Colonic mucosa (tissue), 4 donors: ENCODE measurements at places on chromosomes 16 and 17. TPM values are rescaled to one million over a fixed set of nuclear protein-coding genes. Genes with fewer than 3 reads are reported as not detected.

DNA sequence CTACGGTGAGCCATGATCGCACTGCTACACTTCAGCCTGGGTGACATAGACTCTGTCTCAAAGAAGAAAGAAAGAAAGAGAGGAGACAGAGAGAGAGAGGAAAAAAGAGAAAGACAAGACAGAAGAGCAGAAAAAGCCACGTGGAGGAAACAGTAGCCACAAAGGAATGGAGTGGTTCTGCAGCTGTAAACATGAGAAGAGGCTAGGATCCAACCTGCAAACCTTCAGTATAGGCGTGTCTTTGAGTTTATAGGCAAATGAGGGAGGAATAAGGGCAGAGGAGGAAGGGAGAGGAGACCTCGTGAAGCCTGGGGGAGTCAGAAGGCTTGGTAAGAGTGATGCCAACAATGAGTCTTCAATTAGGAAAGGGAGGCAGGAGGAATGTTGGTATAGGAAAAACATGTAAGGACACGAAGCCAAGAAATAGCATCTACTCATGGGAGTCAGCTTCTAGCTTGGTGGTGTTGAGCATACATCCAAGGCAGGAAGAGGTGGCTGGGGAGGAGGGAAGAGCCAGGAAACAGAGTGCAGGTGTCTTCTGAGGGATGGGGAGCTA, 3.9 kb downstream of the MED9 start:
- no peak for DNase-seq
- no peaks in the 10 kb centered on the region for H3K27me3 ChIP-seq
- H3K27ac ChIP-seq: no peak overlapping the region
- H3K4me3 ChIP-seq: no peak overlapping the region

- no peak for DNase-seq
- no peaks in the 10 kb centered on the region for H3K4me1 ChIP-seq
- H3K27ac ChIP-seq: no peak overlapping the region
- H3K4me3 ChIP-seq: no peak overlapping the region
- H3K27me3 ChIP-seq: peaks cover 1% of the 10 kb centered on the region
Measured at GRCh38 chr17:4576729-4577322, 7.5 kb upstream of the SMTNL2 start.

- H3K27me3 ChIP-seq: no peaks in the 10 kb centered on the region
- no peak overlapping the region for H3K4me3 ChIP-seq
- no peak overlapping the region for H3K27ac ChIP-seq
- no peaks in the 10 kb centered on the region for H3K4me1 ChIP-seq
Measured at GRCh38 chr17:31051506-31051905, 43.3 kb upstream of the NF1 start.

DNA sequence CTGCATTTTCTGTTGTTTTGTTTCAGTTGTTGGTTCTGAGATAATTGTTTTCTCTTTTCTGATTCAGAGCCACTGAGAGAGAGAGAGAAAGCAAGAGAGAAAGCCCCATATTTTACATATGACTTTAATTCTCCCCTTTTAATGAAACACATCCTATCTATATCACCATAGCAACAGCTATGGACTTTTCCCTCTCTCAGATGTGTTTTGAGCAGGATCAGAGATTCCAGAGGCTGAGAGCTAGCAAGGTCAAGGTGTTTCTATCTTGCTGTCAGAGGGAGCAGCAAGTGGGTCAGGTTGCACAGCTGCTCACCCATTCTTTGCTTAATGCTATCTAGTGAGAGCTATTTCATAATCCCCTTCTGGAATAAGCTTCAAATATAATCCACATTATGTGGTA, 415.9 kb downstream of the CA10 start:
- no peak for DNase-seq
- H3K36me3 ChIP-seq: no peaks in the 10 kb centered on the region
- no peaks in the 10 kb centered on the region for H3K27me3 ChIP-seq

USP32 gene
- 52.1 TPM for total RNA-seq

DNA sequence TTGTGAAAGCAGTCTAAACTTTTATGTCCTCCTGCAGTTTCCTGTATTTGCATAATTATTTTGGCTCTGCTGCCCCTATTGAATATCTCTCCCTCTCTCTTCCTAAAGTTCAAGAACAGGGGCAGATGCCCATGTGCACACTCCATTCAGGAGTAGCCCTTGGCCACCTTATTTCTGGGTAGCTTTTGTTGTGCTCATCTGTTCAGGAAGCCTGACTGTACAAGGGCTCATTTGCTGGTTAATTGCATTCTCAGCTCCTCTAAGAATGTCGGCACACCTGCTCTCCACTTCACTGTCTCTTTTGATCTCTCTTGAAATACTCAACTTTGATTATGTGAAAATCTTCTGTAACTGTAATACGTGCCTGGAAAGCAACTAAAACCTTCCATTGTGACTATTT, 1378.8 kb upstream of the CDH8 start:
- H3K27ac ChIP-seq: no peak overlapping the region
- no peaks in the 10 kb centered on the region for H3K4me1 ChIP-seq
- DNase-seq: no peak
- H3K36me3 ChIP-seq: no peaks in the 10 kb centered on the region

- no peak for DNase-seq
- H3K4me1 ChIP-seq: peaks cover 5% of the 10 kb centered on the region
- no peak overlapping the region for H3K4me3 ChIP-seq
- no peaks in the 10 kb centered on the region for H3K27me3 ChIP-seq
- no peak overlapping the region for H3K27ac ChIP-seq
Measured at GRCh38 chr17:19541445-19541844, 7.8 kb downstream of the SLC47A1 start.

DNA sequence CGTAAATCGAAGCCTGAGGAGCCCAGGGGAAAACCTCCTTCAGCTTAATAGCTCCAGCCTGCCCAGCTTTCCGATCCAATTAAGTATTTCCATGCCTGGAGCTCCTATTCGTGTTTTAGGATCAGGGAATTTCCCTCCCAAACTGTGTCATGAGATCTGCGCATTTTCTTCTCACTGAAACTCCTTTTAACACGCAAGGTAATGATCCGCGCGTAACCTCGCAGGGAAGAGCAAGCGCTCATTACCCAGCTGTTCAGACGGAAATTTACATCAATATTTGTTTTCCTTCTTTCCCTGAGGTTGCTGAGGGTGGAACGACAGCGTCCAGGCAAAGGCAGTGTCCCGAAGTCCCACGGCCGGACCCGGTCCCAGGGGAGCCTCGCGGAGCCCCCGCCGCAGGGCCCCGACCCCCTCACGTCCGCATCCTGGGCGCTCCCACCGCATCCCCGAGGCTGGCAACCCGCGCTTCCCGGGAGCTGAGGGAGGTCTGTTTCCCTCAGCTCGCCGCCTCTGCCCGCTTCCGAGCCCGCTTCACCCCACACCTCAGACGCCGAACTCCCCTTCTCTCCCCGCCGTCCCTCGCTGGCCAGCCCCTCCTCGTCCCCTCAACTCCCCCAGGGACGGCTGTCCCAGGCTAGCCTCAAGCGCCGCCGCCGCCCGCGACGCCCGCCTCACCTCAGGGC, 415 bp downstream of the ABCA5 start:
- peak overlapping the region; percentile 86 for H3K27ac ChIP-seq
- no peaks in the 10 kb centered on the region for H3K27me3 ChIP-seq
- H3K36me3 ChIP-seq: no peaks in the 10 kb centered on the region
- H3K4me1 ChIP-seq: no peaks in the 10 kb centered on the region
- no peak for DNase-seq

LRRC46 gene
- total RNA-seq: 0.21 TPM

KCTD19 gene
- total RNA-seq: 0.24 TPM

- H3K4me1 ChIP-seq: no peaks in the 10 kb centered on the region
- H3K4me3 ChIP-seq: no peak overlapping the region
- no peaks in the 10 kb centered on the region for H3K27me3 ChIP-seq
- no peak overlapping the region for H3K27ac ChIP-seq
Measured at GRCh38 chr17:36059406-36059805, 4.7 kb upstream of the CCL18 start.

CLEC19A gene
- total RNA-seq: not detected
